Activated CD8-positive, alpha-beta memory T cell treated with anti-CD3 and anti-CD28 coated beads for 1 hour (primary cell): ENCODE measurements at places on chromosomes 3 and 15.
A peak's percentile ranks its signal among the peaks of the same experiment; 100 is the strongest.

DNA sequence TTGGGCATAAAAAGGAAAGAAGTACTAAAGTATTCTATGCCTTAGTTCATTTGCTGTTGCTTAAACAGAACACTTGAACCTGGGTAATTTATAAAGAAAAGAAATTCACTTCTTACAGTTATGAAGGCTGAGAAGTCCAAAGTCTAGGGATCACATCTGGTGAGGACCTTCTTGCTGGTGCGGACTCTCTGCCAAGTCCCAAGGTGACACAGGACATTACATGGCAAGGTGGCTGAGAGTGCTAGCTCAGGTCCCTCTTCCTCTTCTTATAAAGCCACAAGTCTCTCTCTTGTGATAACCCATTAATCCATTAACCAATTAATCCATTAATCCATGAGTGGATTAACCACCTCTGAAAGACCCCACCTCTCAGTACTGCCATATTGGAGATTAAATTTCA lies 3.1 kb upstream of the ZBTB38 start:
- DNase-seq: no peak

GRCh38 chr15:35308802-35309201 lies 223.7 kb upstream of the NANOGP8 start:
- DNase-seq: no peak

DNA sequence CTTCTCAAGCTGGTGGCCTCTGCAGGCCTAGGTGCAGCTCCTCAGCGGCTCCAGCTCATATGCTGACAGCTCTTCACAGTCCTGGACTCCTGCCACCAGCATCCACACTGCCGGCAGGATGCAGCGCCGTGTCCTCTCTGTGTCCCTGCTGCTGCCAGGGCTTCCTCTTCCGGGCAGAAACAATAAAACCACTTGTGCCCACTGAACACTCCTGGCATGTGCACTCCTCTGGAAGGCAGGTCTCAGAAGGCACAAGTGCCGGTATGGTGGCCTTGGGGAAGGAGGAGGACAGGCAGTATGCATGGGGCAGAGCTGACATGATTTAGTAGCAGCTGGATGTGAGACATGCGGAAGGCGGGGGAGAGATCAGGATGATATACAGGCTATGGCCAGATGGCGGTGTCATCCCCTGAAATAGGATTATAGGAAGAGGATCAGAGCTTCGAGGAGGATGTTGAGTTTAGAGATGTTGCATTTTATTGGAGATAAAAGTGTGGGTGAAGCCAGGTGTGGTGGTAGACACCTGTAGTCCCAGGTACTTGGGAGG lies 7.5 kb upstream of the MAN2A2 start:
- DNase-seq: no peak

GRCh38 chr3:130687327-130687726 lies 59.3 kb downstream of the PIK3R4 start:
- DNase-seq: no peak

DNA sequence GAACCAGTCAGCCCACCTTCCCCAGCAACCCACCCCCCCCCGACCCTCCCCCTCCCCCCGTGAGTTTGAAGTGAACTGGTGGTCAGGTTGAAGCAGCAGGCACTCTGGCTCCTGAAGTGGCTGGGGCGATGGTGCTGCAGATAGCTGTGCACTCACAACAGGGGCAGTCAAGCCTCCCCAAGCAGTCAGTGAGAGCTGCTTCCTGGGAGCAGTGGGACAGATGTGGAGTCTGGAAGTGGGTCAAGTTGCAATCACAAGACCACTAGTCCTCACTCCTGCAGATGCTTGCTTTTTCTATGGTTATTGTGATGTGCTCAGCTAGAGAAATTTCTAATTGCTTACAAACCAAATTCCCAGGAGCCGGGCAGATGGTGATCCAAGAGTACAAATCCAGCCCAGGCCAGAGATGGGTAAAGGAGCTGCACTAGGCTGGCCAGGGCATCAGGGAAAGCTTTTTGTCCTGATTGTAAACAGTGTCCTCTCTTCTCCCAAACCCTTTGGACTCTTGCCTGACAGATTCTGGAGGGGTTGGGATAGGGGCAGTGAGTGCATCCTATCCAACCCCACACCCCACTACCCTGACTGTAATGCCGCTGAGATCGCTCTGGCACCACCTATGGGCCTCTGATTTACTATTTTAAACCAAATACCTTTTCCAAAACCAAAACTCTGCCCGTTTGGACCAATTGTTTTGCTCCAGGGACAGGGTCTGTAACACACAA lies 9.8 kb upstream of the CLPX start:
- no peak for DNase-seq

DNA sequence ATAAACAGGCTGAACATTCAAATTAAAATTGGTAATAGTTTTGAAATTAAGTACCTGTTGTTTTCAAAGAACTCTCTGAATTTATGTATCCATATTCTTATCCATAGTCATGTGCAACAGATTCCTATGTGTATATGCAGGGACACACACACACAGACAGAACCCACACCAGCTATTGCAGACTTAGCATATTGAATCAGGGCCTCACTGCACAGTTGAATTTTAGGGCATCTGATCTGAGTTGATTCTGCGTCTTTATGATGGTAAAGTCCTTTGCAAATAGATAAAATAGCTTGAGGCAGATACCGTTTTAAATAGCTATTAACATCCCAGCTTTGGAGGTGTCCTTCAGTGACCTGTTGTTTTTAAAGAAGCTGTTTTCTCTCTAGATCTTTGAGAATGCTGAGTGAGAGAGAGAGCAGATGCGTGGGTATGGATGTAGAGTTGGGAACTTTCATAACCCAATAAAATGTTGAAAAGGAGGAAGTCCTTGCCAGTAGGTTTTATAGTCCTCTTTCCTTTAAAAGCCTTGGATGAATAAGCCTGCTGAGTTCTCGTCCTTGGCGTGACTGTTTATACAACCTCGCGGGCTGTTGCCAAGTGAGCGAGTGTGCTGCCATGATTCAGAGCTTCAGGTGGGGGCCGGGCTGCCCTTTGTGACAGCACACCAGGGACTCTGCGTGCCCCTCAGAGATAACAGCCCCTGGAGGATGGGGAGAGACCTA lies 18.3 kb downstream of the MYZAP start:
- no peak for DNase-seq

- DNase-seq: no peak
Measured at GRCh38 chr15:49674370-49674769, 53.5 kb downstream of the DTWD1 start.

GRCh38 chr3:49122451-49122850 lies 1.8 kb upstream of the USP19 start:
- DNase-seq: no peak

- no peak for DNase-seq
Measured at GRCh38 chr15:93060336-93061248, 28.4 kb downstream of the RGMA start.

- no peak for DNase-seq
Measured at GRCh38 chr15:50797926-50798325, 32.4 kb upstream of the SPPL2A start.

DNA sequence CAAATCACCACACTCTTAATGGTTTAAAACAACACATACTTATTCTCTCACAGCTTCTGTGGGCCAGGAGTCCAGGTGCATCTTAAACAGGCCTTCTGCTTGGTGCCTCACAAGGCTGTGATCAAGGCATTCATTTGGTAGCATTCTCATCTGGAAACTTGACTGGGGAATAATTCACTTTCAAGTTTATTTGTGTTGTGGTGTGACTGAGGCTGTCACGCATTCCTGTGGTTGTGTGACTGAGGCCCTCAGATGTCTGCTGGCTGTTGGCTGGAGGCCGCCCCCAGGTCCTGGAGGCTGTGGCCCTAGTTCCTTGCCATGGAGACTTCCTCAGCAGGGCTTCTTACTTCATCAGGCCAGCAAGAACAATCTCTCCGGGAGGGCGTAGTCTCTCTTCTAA lies 16.9 kb upstream of the FAM3D start:
- DNase-seq: no peak

DNA sequence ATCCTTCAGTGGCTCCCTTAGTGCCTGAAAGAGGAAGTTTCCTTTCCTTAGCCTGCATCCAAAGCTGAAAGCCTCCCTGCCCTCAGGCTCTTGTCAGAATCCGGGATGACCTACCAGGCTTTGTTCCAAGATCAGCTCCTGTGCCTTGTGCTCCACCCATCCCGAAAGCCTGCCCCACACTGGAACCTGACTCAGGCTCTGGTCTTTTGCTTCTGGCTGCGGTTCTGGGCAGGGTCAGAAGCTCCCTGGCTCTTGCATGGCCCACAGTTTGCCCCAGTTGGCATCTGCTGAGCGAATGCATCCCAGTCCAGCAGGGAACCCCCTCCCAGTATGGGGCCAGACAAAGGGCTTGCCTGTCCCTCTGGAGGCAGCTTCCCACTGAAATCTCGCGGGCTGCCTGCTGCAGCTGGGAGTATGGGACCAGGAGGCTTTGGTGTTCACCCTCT lies 25.9 kb upstream of the KIF23 start:
- no peak for DNase-seq

DNA sequence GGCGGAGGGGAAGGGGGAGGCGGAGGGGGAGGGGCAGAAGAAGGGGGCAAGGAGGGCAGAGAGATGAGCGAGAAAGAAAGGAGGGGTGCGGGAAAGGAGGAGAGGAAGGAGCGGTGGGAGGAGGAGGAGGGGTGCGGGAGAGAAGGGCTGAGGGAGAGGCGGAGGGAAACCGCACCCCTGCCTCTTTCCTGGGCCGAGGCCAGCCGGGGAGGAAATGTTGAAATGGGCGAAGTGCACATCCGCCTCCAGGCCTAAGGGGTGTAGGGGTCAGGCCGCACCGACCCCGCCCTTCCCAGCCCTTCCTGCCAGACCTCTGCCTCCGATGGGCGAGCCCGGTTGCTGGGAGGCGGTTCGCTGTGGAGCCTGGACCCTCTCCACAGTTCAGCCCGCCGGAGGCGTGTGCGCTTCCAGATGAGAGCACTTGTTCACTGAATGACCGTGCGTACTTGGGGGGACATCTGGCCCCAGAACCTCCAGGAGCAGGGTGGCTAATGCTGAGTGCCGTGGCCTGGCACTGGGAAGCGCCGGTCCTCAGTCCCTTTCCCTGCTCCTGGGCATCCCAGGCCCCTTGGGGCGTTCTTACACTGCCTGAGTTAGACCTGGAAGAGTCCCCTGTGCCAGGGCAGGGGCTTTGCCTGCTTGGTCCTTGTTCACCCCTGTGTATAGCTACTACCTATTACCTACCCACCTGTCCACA lies 110.3 kb upstream of the KLF13 start:
- DNase-seq: peak; percentile 22

DNA sequence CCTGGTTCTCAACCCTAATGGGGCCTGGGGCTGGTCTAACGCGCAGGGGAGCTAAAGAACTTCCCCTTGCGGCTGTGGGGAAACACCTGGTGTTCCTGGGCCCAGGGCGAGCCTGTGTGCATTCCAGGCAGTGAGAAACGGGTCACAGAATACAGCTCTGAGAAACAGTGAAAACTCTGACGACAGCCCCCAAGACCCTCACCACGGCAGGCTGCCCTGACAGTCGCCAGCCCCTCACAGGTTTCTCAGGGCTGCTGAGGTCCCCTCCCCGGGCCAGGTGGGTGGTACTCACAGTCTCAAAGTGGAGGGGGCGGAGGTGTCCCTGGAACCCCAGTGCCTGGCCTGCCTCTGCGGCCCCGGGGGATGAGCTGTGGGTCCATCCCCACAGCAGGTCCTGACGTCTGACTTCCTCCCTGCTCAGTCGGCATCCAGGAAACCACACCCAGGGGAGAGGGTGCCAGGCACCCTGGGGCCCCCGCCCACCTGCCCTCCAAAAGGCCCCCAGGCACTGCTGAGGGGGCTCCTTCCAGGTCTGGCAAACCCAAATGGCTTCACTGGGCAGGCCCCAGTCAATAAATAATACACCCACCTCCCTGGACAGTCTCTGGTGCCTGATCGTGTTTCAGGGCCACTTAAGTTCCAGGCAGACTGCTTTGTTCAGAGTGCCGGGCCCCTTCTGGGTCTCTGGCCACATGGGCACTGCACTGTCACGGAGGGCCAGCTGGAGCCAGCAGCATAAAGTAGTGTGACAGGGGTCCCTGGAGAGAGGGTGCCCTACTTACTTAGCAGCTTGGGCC lies 57.7 kb downstream of the IQSEC1 start:
- no peak for DNase-seq

- no peak for DNase-seq
Measured at GRCh38 chr3:11477407-11477911, 166.3 kb downstream of the VGLL4 start.

DNA sequence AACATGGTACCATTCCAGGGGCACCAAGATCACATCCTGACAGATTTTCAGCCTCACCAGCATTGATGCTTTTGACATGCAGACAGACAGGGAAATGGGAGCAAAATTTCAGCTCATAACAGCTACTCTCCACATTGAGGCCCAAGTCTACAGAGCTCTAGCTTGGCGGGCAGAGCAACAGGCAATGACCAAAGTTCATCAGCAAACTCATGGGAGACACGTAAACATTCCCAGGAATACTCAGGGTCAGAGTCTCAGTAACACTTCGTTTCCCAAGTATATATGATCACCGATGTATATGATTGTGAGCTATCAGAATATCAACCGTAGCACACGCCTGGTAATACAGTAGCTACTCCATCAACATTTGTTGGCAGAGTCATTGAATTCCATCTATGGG lies 59.2 kb upstream of the SLC24A5 start:
- no peak for DNase-seq

- no peak for DNase-seq
Measured at GRCh38 chr3:47007001-47007400, 27.5 kb downstream of the NBEAL2 start.

DNA sequence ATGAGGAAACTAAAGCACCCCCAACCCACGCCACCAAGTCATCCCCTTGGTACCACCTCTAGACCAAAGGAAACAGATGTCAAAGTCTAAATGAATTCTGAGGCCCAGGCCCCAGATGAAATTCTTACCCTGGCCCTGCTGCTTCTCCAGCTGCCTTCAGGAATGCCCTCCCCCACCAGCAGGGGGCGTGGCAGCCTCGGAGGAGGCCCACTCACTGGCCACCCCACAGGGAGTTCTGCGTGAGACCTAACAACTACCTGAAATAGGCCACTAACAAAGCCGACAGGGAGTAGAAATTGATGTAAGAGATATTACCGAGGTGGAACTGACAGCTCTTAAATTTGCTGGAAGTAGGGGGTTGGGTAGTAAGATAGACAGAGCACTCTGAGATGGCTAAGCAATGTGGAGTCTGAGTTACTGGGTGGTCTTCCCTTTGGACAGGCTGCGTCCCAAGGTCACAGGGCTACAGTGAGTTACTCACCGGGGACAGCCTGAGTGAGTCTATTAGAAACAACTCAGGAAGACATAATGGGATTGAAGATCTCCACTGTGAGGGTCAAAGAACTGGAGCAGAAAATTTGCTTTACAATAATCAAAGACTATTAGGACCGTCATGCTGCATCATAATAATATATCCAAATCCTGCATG lies 240.7 kb downstream of the SHOX2 start:
- DNase-seq: peak; percentile 13

DNA sequence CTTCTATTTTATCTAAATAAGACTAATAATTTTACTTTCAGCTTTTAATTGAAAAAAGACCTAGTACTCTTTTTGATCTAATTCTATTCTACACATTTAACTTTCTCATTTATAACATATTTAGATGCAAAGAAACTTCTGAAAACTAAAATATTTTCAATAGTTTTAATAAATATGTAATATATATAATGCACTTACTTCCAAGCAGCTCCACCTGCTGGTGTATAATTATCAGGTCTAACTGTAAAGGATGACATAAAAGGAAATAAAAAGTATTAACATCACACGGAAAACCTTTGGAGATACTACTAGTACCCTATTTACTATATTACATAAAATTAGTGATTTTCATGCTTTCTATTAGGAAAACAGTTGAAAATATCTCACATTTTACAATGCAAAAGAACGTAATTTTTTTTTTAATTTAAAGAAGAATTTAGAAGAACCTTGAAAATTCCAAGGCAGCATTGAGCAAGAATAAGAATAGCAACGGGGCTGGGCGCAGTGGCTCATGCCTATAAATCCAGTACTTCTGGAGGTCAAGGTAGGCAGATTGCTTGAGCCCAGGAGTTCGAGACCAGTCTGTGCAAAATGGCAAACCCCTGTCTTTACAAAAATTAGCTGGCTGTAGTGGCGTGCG lies 10.2 kb downstream of the PLSCR5 start:
- no peak for DNase-seq
